ENCODE measurements at places on chromosomes 1 and 21. TPM values are rescaled to one million over a fixed set of nuclear protein-coding genes. Genes with fewer than 3 reads are reported as not detected.

The TLR5 gene
- not detected for total RNA-seq

The LAMC1 gene
- total RNA-seq, result 539 TPM

The KCNA10 gene
- not detected for total RNA-seq

The ATF3 gene
- total RNA-seq, result 5.8 TPM

The HPCA gene
- not detected for total RNA-seq

The KRTAP21-2 gene
- total RNA-seq, result not detected

The TMEM51 gene
- 8.3 TPM for total RNA-seq
